ENCODE measurements at places on chromosomes 1 and 21.

DNA sequence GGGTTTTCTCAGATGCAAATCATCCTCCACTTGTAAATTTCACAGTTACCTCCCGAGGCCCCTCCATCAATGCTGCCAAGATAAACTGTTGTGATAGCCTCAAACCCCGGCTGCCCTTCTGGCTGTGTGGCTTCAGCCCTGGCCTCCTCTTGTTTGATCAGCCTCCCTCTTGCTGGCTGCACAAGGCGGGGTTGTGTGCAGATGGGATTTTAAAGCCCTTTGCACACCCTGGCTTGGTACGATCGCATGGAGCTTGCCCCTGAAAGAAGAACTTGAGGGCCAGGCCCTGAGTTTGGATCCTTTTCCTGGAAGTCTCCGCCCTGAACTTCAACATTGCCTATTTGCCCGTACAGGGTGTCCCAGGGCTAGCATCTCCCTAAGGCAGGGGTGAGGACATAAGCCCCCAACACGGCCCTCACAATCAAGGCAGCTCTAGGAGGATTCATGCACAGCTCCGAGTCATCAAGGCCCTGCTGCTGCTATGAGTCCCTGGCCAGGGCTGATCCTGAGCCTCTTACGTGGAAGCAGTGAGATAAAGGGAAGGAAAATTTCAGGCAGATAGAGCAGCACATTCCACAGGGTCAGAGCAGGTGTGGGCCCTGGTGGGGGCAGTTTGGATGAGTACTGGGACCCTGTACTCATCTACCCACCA is 181.2 kb upstream of the VAMP3 start:
- DNase-seq = no peak

- no peak for DNase-seq
Measured at GRCh38 chr1:66422804-66423203, 111.1 kb upstream of the SGIP1 start.

DNA sequence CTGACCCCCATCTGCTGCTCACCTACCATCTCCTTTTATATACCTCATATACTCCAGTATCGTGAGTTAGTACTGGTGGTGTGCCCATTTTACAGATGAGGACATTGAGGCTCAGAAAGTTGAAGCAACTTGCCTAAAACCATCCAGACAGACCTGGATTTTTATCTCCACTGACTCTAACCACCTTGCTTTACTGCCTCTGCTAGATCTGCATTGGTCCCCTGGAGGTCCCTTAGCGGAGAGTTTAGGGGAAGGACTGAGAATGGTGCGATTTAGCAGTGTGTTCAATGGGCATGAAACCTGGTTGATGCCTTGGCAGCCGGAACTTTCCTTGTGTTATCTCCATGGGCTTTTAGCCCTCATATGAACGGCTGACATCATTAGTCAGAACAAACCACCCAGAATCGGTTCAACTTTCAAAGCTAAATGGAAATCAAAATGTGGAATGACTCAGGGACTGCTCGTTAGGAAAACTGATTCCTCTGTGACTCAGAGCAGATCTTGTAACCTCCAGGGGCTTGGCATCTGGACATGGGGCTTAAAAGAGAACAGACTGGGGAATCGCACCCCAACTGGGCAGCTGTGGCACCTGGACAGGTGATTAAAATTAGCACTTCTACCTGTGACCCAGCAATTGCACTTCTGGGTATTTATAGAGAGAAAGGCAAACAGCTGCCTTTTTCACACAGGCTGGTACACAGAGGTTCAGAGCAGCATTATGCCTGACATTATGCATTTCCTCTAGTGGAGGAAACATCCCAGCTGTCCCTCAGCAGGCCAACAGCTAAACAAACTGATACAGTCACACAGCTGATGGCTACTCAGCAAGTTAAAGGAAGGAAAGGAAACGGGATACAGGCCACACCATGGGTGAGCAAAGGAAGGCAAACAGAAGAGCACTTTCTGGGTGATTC is 25.3 kb downstream of the TMEM51 start:
- DNase-seq = peak; percentile 73

DNA sequence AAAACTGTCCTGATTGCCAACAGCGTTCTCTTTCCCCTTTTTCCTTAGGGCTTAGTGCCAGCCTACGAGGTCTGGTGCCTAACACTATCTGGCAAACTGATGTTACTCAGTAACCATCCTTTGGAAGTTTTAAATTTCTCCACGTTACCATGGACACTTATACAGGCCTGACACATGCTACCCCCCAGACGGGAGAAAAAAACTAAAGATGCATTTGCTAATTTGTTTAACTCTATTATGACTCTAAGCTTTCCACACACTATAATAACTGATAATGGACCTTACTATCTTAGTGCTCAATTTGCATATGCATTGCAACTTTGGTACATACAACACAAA is 36.8 kb downstream of the CLCA1 start:
- DNase-seq = no peak

DNA sequence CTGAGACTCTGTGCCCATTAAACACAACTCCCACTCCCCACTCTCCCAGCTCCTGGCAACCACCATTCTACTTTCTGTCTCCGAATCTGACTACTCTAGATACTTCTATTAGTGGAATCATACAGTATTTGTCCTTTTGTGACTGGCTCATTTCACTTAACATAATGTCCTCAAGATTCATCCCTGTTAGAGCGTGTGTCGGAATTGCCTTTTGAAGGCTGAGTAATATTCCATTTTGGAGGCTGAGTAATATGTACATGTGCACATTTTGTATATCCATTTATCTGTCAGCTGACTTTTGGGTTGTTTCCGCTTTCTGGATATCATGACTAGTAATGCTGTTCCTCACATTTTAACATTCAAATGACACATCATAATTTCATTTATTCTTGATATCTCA is 30.3 kb downstream of the GALNT2 start:
- no peak for DNase-seq

- no peak for DNase-seq
Measured at GRCh38 chr1:116911188-116911553, 1.5 kb downstream of the PTGFRN start.

- DNase-seq = peak; percentile 53
Measured at GRCh38 chr1:180160357-180160756, 5.7 kb downstream of the QSOX1 start.

- peak; percentile 5 for DNase-seq
Measured at GRCh38 chr1:21703318-21703963, 34.3 kb upstream of the RAP1GAP start.

- no peak for DNase-seq
Measured at GRCh38 chr1:67169496-67169895, 3.2 kb downstream of the IL23R start.

DNA sequence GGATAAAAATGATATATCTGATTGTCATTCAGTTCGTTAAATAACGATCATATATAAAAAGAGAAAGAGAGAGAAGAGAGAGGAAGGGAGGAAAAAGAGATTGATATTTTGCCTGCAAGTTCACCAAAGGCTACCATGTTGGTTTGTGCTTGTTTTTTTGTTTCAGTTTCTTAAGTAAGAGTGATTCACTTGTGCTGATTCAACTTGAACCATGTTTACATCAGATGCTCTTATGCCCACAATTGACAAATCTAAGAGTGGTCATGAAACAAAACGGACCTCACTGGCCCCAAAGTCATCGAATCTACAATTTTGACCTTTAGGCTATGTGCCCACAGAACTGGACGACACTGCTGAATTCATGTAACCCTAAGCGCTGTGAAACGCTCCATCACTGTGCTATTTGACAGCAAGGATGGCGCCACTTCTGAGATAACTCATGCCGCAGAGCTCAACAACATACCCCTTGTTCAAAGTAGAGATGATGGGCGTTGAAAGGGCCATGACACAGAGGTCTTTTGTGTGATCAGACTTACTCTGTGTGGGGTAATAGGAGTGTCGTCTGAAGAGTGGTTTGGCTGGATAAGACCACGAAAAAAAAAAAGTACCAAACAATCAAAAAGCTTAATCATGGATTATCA is 481.4 kb downstream of the SETD4 start:
- DNase-seq = no peak

DNA sequence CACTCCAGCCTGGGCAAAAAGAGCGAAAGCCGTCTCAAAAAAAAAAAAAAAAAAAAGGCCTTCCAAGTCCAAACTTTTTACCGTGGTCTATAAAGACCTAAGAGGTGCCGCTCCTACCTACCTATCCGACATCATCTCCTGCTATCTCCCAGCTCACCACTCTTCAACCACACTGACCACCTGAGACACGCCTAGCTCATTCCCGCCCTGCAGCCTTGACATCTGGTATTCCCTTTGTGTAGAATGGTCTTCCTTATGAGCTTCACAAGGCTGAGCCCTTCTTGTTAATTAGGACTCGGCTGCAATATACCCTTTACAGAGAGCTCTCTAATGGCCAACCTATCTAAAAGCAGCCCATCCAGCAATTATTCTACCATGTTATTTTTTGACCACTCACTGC is 680 bp downstream of the MAGOH start:
- DNase-seq = no peak

GRCh38 chr1:230240446-230241086 is 173.5 kb downstream of the GALNT2 start:
- no peak for DNase-seq

DNA sequence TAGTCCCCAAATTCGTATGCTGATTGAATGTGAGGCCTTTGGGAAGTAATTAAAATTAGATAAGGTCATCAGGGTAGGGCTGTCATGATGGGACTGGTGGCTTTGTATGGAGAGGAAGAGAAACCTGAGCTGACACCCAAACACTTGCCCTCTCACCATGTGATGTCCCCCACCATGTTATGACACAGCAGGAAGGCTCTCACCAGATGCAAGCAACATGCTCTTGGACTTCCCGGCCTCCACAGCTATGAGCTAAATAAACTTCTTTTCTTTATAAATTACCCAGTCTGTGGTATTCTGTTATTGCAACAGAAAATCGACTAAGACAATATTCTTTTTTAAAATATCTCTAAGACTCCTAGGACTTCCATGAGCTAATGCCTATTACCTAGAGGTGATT is 43.6 kb upstream of the GUCA2B start:
- no peak for DNase-seq

DNA sequence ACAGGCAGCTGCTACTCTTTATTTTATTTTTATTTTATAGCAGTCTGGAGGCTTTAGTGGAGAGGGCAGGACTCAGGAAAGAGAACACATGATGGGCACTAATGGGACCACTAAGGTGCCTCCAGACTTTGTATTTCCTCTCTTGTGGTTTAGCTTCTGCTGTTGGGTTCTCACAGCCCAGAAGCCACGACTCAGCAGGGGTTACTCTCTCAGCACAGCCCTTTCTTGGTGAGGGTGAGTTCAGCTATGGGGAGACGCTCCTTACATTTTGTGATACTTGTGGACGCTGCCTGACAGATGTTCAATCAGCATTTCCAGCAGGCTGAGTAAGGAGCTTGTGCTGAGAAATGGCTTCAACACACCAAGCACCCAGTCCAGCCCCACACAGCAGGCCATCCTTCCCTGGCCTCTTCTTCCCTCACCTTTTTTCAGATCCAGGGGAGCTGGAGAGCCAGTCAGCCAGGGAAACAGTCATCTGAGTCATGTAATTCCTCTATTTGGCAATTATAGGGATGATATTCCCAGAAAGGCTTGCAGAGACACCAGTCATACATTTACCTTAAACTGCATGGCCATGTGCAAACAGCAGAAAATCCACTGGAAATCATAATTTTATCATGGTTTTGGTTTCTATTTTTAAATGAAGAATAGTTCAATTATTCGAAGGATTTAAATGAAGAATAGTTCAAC is 53.2 kb upstream of the RAB3GAP2 start:
- no peak for DNase-seq
